ENCODE measurements at places on chromosomes 5 and 9. TPM values are rescaled to one million over a fixed set of nuclear protein-coding genes. Genes with fewer than 3 reads are reported as not detected.

Gene ANKRD20A1
- 1.4 TPM for polyA plus RNA-seq

Gene SEMA5A
- 27.4 TPM for polyA plus RNA-seq

Gene TMC1
- polyA plus RNA-seq = 0.39 TPM

Gene OCLN
- 47.8 TPM for polyA plus RNA-seq

Gene IFNA14
- not detected for polyA plus RNA-seq

Gene SLC6A19
- polyA plus RNA-seq = 0.28 TPM

Gene PPP3R2
- 0.07 TPM for polyA plus RNA-seq

Gene GABRA6
- polyA plus RNA-seq = not detected

Gene GAPT
- polyA plus RNA-seq = 0.63 TPM

Gene DRD1
- polyA plus RNA-seq = 0.14 TPM

Gene SLIT3
- 37.6 TPM for polyA plus RNA-seq

GRCh38 chr9:115717298-115717697, 436.3 kb upstream of the PAPPA start:
- no peak for DNase-seq

GRCh38 chr5:140321796-140322195, 18.9 kb upstream of the PFDN1 start:
- DNase-seq = no peak

DNA sequence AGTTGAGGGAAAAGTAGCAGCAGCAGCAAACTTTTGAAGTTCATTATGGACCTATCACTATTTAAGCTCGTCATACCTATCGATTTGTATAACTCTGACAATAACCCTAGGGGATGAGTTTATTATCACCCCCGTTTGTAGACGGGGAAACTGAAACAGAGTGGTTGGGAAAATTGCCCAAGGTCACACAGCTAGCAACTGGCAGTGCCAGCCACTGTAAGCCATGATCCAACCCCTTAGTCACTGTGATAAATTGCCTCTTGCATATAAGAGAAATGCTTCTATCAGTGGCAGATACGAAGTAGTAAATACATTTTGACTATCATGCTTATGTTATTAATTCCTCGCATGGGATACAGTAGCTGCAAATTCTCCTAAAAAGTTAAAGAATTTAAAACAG, 73.3 kb upstream of the ATP10B start:
- DNase-seq = no peak

DNA sequence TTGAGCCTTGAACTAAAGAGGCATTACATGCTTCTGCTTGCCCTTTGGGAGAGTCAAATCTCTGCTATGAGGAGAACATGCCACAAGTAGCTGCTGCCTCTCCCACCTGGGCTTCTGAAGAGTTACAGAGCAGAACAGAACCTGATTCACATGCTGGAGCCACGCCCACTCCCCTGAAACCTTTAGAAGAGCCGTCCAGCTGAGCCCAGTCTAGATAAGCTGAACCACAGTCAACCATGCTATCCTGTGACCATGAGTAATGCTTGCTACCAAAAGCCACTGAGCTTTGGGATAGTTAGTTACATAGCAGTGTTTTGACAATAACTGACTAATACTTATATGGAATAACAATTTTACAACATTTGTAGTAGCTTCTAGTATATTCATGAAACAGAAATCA, 111.0 kb upstream of the VCAN start:
- DNase-seq = no peak

DNA sequence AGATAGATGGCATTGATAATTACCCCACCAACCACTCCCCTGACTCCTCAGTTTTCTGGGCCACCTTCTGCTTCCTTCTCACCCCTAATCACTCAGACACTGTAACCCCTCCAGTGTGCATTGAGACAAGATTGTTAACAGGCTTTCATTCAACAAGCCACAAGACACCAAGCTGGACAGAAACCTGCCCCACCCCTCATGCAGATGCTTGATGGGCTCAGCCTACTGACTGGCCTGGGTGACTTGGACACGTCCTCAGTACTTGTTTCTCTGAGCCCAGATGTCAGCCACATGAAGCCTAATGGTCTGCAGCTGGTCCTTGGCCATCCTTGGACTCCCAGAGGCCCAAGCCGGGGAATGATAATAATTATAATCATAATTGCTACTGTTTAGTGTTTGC, 71.4 kb upstream of the SMIM23 start:
- DNase-seq = no peak

DNA sequence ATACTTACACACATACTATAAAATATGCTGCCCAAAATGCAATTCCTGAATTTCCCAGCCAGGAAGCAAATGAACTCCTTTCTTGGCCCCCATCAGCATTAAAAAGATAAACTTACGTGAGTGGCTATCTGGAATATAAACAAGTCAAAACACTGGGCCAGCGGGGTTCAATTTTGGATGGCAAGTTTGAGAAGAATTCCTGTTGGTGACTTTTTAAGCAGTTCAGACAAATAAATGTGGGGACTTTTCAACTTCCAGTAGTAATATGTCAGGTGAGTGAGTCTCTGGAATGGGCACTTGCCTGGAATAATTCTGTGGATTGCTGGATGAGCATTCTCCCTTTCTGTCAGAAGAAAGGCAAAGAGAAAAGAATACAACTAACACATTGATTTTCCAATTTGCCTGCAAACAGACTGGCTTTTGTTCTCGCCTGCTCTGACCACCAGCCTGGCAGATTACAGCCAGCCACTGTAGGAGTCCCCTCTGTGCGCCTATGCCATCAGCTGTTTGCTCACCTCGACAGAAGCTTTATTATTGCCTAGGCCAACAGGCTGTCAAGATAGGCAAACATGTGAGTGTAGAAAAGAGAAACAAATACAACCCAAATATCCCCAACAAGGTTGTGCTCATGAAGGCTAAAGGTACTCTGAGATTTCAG, 78.6 kb downstream of the MRPS27 start:
- DNase-seq = no peak

DNA sequence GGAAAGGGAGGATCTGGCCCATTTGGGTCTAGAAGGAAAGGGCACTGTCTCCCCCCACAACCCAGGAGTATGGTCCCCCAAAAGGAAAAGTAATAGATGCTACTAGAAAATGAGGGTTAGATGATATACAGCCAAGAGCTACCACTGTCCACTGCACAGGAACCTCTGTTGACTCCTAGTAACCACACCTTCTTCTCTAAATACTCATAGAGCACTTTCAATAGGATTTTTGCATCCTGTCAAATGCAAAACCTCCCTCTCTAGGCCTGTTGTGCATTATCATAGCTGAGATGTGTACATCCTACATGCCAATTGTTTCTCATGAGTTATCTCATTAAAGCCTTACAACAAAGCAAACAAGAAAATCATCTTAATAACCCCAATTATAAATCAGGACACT, 66.8 kb downstream of the THBS4 start:
- no peak for DNase-seq

DNA sequence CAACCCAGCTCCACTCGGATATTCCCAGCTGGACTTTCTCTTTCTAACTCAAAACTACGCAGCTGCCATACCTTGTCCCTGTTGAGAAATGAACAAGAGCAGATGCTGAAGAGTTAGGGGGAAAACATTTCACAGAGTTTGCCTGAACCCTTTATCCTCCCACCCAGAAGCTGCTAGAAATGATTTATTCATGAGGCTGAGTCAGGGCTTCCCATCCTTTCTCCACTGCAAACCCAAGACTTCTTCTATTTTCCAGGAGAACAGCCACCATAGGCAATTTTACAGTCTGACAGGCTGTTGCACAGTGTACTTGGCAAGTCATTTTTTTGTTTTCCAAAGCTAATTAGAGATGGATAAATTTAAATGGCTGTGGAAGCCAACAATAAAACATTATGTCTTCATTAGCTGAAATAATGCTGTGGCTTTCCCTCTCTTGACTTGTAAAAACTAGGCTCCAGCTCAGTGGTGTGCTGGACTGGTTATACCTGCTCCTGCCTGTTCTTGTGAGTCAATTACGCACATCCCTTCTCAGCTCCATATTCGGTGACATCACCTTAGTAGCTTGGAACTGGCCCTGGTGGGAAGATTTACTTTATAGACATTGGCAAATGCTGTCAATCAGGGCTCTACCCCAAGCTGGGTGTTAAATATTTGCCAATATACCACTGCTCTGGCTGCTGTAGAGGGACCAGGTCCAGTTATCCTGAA, 71.9 kb downstream of the KIF4B start:
- DNase-seq = no peak

DNA sequence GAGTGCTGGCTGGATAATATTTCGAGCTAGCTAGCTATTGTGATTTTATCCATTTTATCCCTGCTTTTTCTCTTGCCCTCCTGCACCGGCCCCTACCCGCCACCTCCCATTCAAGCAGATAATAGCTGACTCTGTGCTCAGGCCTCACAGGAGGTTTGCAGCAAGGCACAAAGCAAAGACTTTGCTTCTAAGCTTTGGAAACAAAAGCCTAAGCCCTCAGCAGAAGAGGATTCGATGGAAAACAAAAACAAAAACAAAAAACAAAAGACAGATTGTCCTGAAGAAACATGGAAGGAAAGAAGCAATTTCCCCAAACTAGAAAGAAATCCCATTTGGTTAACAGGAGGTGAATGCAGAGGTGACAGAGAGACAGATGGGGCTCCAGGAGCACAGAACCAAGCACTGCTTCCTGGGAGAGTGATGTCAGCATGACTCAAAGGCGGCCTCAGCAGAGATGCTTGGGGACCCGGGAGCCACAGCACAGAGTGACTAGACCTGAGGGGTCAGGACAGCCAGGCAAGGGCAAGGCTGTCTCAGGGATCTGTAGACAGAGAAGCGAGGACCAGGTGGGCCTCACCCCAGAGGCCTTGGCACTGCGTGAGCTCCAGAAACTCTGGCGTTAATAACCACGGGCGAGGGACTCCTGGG, 28.4 kb downstream of the MTX3 start:
- DNase-seq = no peak

- DNase-seq = no peak
Observed at GRCh38 chr5:152364172-152364571, 40.9 kb downstream of the NMUR2 start.

DNA sequence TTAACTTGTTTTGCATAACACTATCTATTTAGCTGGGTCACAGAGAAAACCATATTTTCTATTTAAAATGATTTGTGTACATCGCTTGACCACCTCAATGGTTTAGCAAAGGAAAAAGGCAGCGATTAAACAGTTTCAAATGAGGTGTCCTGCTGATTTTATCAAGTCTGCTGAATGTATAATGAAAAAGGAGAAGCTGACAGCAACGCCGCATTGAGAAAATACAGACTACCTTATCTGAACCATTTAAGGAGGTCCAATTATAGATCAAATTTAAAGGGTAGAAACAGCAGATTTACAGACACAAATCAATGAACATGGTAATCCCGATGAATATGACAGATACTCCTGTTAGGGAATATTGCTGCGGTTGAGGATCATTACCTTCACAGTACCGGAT, 29.6 kb downstream of the PSMB7 start:
- DNase-seq = no peak

DNA sequence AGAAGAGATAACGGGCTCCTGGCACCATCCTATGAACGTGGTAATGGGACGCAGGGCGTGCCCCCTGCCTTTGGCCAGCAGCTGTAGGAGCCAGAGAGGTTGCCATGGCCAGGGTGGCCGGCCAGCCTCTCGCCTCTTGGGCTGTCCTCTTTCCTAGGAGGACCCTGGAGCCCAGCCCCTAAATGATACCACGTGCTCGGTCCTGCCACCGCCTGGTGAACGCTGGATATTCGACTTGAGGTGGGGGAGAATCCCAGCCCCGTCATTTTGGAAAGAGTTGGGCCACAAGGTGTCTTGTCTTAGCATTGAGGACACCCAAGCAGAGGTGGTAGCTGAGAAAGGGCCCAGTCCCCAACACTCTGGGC, 391 bp upstream of the NRG2 start:
- no peak for DNase-seq

DNA sequence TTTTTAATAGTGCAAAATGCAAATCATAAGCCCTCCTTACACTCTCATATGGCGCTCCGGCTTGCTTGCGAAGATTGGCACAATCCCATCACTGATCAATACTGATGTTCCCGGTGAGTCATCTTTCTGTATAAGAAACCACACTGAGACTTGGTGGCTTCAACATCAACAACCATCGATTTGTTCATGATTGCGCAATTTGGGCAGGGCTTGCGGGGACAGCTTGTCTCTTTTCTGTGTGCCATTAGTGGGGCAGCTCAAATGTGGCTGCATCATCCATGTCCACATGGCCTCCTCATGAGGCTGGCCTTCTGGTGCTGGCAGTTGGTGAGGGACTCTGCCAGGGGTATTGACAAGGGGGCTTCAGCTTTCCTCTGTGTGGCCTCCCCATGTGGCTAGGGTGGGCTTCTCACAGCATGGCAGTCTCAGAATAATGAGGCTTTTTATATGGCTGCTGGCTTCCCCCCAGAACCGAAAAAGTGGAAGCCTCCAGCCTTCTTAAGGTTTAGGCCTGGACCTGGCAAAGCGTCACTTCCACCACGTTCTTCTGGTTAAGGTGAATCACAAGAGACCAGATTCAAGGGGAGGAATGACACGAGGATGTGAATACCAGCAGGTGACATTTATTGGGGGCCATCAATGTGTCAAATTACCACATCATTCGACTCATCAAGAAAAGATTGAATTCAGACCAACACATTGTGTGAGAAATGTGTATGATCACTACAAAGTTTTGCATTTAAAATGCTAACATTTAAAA, 79.5 kb upstream of the NFIL3 start:
- DNase-seq = no peak

GRCh38 chr5:14486996-14487896, 94.3 kb upstream of the OTULINL start:
- DNase-seq = no peak

- no peak for DNase-seq
Observed at GRCh38 chr5:175772747-175773533, 98.4 kb upstream of the CPLX2 start.

- DNase-seq = no peak
Observed at GRCh38 chr5:61417851-61418250, 85.8 kb downstream of the ZSWIM6 start.

DNA sequence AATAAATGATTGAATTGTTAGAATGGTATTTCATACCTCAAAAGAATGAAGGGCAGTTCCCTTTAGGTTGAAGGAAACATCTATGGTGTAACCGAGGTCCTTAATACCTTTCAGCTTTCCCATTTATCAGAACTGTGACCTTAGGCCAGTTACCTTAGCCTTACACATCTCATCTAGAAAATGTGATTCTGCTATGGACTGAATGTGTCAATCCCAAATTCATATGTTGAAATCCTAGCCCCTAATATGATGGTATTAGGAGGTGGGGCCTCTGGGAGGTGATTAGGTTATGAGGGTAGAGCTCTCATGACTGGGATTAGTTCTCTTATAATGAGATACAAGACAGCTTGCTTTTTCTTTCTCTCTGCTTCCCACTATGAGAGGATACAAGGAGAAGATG, 441.9 kb downstream of the PLK2 start:
- DNase-seq = no peak

DNA sequence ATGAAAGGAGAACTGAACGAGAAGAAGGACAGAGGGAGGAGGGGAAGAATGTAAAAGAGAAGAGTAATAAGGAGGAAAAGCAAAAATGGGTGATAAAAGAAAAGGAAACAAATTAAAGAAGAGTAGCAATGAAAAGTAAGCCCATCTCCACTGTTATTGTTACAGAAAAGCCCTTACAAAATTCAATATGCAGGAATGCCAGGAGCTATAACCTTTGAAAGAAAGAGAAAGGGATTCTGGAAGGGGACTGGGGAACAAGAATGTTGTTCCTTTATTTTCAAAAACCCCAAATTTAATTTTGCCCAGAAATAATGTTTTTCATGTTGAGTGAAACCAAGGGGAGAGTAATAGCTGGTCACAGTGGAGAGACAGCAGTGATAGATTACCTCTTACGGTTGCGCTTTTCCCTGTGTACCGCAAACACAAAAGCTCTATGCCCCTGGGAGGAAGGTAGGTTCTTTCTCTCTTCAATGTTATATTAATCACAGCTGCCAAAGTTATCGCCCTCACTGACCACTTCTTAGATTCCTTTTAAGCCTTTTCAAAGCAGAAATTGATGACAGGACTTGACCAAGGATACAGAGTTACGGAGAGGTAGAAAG, 86.7 kb downstream of the BRINP1 start:
- no peak for DNase-seq

Measured in left lung (tissue), 14 donors.